ENCODE measurements at places on chromosomes 16 and 17. TPM values are rescaled to one million over a fixed set of nuclear protein-coding genes. Genes with fewer than 3 reads are reported as not detected.

GRCh38 chr16:86664522-86665318 is 86.4 kb downstream of the FOXL1 start:
- peak; percentile 99 for DNase-seq

DNA sequence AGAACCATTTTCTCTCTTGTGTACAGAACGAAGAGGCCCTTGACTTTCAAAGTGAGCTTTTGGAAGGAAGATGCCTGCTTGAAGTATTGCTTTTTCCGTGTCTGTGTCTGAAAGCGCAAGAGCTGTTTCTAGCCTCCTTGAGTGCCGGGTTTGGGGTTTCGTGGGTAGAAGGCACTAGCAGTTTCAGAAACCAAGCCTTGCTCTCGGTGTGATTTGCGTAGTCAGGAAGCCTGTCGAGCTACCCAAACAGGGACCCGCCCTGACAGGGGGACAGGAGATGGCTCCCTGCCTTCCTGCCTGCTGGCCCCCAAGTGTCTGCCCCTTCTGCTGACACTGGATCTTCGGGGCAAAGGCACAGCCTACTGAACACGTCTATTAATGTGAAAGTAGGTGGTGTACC is 322.0 kb downstream of the MAF start:
- DNase-seq = no peak

The CYB5B gene
- total RNA-seq = 112 TPM

The FZD2 gene
- total RNA-seq = 9.7 TPM

GRCh38 chr17:77466140-77466539 is 325.4 kb downstream of the SEC14L1 start:
- no peak for DNase-seq

- DNase-seq = no peak
Observed at GRCh38 chr16:85145188-85145587, 32.9 kb upstream of the CIBAR2 start.

- DNase-seq = no peak
Observed at GRCh38 chr17:71232801-71233559, 887.8 kb upstream of the SOX9 start.

DNA sequence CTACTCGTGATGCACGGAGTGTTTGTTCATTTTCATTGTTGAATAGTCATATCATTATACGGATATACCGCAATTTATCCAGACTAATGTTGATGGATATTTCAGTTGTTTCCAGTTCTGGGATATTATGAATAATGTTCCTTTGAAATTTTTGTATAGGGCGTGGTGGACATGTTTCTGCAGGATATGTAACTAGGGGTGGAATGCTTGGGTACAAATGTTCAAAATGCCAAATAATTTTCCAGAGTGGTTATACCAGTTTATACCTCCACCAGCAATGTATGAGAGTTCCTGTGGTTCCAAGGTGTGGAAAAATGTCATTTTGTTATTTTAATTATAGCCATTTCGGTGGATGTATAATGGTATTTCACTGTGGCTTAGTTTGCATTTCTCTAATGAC is 53.6 kb downstream of the NUP88 start:
- DNase-seq = no peak

The TAC4 gene
- 0.20 TPM for total RNA-seq

GRCh38 chr16:67571464-67571863 is 9.1 kb downstream of the CTCF start:
- DNase-seq = no peak

- DNase-seq = no peak
Observed at GRCh38 chr17:30031214-30031869, 85.3 kb upstream of the NSRP1 start.

- no peak for DNase-seq
Observed at GRCh38 chr17:73514146-73514863, 129.9 kb downstream of the SDK2 start.

The ANKRD40 gene
- 37.3 TPM for total RNA-seq

DNA sequence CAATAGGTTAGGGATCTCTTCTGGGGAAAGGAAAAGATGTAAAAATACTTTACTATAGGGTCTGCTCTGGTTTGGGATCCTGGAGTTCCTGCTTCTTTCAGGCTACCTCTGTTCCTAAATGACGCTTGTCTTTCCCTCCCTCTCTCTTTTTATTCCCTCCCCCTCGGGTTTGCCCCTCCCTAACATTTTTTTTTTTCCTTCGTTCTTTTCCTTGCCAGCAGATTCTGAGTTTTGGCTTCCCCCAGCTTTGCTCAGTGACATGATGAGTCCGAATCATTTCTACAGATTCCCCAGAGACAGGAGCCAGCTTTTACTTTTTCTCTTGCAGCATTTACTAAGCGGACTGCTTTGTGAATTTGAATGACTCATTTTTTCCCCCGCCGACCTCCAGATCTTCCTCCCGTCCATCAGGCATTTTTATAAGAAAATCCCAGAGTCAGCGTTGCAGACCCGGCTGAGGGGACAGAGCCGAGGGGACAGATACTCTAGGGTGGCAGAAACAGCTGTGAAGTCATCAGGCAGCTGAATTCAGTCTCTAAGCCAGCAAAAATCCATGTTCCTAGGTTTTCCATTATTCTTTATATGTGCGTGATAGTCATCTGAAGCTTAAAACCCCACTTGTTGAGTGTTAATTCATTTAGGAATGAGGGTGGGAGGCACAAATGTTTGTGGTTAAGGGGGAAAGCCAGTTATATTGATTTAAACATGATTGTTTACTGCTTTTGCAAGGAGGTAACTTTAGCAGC is at the start of gene TMEM100:
Gene TMEM100, minus strand, starts transcription at position 123 of the 746 bp plus-strand sequence. CDS start 1,794 bp downstream, outside the sequence.
- peak; percentile 40 for DNase-seq

The EVPLL gene
- not detected for total RNA-seq

GRCh38 chr16:4500272-4500671 is 24.1 kb downstream of the HMOX2 start:
- DNase-seq = peak; percentile 82

DNA sequence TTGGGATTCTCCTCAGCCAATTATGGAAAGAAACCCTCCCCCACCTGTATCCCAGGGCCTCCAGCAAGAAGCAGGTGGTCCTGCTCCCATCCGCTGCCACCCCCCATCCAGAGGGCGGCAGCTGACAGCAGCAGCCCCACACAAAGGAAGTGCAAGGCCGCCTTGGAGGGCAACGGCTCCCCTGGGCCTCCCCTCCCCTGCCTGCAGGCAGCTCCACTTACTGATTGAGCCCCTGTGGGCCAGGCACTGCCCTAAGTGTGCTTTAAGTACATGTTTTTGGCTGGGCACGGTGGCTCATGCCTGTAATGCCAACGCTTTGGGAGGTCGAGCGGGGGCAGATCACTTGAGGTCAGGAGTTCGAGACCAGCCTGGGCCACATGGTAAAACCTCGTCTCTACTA is 257.6 kb downstream of the PARN start:
- DNase-seq = no peak

DNA sequence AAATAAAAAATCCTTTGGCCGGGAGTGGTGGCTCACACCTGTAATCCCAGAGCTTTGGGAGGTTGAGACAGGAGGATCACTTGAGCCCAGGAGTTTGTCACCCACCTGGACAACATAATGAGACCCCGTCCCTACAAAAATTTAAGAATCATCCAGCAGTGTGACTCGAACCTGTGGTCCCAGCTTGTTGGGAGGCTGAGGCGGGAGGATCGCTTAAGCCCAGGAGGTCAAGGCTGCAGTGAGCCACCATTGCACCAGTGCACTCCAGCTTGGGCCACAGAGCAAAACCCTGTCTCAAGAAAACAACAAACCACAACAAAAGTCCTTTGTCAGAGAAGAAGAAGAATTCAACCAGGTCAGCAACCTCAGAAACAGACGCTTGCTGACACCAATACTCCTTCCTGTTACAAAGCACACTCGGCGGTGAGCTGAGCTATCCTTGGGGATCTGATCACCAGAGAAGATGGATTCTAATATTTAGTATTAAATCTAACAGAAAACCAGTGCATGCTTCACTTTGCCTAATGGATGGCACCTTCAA is 12.9 kb upstream of the PVALEF start:
- DNase-seq = peak; percentile 28

The NLGN2 gene
- 7.4 TPM for total RNA-seq

DNA sequence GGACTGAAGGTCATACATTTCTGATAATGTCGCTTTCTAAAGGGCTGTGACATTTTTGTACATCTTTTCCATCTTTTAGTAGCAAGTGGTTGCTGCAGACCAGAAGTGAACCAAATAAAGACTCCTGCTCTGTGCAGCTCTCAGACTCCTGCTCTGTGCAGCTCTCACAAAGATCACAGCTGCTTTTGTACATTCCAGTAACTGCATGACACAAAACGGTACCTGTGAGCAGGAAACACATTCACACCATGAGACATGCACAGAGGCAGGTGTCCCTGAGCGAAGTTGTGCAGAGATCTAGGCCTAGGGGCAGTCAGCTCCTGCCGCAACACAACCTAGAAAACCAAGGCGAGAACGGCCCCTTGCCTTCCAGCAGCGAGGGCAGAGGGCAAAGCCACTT is 67.5 kb downstream of the KLHDC4 start:
- DNase-seq = no peak

GRCh38 chr16:87570572-87570937 is 31.8 kb upstream of the JPH3 start:
- no peak for DNase-seq

DNA sequence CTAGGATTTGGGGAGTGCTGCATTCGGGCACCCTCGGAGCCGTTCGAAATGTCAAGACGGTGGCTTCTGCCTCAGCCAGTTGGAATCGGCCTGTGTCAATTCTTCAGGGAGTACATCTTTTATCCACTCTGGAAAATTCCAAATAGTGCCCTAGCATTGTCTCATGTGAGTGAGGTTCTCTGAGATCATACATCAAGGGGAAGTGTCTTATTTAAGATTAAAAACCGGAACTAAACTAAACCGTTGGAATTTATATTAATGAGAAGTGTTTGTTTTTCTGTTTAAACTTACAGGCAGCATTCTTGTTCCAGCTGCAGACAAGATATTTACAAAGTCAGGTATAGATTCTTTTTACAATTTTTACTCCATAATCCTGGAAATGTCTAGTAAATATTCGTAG is 56.8 kb downstream of the SLC47A1 start:
- no peak for DNase-seq

The PER1 gene
- total RNA-seq = 5.2 TPM

DNA sequence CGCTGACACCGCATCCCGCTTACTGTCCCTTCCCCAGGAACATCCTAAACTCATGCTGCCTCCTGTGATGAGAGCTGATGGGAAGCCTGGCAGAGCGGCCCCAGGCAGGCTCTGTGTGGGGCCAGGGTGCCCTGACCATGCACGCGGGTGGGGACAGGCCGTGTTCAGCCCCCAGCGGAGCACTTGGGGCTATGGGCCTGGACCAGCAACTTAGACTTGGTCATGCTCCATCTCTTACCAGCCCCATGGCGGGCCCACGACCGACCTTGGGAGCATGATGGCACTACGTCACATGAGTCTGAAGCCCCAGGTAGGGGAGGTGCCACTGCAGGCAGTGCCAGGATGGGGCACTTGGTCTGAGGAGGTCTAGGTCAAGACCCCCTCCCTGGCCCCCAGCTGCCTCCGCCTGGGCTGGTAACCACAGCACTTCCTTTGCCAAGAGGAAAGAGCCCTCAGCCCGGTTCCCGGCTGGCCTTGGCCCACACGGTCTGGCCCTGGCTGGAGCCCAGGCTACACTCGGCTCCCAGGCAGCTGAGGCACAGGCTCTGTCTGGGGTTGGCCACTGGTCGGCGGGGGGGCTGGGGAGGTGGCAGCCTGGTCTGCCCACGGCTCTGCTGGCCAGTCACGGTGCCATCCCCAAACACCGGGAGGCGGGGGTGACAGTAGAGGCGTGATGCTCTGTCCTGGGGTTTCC is 25.7 kb downstream of the BAHCC1 start:
- no peak for DNase-seq

The CDRT15 gene
- not detected for total RNA-seq

The POLR3K gene
- 21.6 TPM for total RNA-seq

DNA sequence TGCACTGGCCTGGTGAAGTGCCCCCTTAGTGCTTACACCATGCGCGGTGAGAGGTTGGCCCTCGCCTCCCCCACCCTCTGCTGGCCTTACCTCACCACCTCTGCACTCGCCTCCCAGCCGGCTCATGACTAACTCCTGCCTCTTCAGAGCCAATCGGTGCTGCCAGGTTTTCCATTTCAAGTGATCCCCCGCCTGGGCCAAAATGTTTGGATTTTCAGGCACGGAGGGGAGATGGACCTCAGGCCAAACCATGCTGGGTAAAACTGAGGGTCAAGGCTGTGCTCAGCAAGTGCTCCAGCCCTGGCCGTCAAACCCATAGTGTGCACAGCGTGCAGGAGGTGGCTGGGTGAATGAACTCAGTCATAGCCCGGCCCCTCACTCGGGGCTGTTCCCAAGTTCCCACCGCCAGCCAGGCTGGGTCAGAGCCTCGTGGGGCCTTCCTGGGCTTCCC is 175.4 kb downstream of the SEC14L1 start:
- DNase-seq = peak; percentile 78

DNA sequence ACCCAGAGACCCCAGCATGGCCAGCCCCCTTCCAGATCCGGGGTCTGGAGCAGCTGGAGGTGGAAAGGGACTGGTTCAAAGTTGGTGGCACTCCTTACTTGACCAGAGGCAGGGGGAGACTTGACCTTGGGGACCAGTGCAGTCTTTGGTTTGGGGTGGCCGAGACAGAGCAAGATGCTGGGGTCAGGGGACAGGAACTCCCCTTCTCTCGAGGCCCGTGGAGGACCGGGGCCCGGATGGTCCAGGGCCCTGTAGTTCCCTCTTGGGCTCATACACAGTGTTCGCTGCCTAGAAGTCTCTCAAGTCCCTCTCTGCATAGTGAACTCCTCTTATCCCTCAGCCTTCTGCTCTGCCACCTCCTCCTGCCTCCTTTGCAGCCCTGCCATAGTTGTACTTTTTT is 601 bp upstream of the PRSS33 start:
- no peak for DNase-seq

The PRSS21 gene
- not detected for total RNA-seq

GRCh38 chr17:64061178-64061898 is 40.9 kb upstream of the ICAM2 start:
- DNase-seq = peak; percentile 33

The LIG3 gene
- total RNA-seq = 39.5 TPM

GRCh38 chr17:74437702-74438101 is 5.8 kb downstream of the GPRC5C start:
- DNase-seq = no peak

DNA sequence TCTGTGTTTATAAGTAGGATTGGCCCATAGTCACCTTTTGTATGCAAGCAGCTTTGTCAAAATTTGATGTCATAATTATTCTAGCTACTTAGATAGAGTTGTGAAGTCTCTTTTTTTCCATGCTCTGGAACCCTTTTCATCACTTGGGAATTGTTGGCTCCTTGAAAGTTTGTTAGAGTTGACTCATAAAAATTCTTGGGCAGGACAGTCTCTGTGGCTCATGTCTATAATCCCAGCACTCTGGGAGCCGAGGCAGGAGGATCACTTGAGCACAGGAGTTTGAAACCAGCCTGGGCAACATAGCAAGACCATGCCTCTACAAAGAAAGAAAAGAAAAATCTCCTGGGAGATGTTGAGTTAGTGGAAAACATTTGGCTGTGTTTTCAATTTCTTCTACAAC is 45.7 kb upstream of the MRC2 start:
- peak; percentile 33 for DNase-seq

The CCDC78 gene
- 4.2 TPM for total RNA-seq

- no peak for DNase-seq
Observed at GRCh38 chr16:74666010-74666421, 661 bp downstream of the RFWD3 start.

GRCh38 chr17:42559075-42559474 is 2.9 kb upstream of the COASY start:
- no peak for DNase-seq

GRCh38 chr17:78231991-78232858 is 794 bp downstream of the TMEM235 start:
- DNase-seq = no peak

The CCDC144A gene
- total RNA-seq = not detected

Data from HT1080 (cell line).